ENCODE measurements at places on chromosomes 2 and 18.

DNA sequence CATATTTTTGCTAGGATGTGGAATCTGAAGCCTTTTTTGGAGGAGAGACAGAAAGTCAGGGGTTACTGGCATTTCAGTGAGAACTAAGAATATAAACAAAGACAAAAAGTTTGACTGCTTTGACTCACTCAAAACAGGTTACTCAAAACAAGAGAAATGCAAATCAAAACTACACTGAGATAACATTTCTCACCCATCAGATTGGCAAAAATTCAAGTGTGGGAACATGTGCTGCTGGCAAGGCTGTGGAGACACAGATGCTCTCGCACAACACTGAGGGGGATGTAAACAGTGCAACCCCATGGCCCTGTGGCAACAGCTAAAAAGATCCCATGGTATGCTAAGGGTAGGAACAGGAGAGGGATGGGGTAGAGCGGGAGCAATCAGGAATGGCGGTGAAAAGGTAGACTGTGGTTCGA is 86.6 kb downstream of the DTNB start:
- DNase-seq = peak; percentile 42

DNA sequence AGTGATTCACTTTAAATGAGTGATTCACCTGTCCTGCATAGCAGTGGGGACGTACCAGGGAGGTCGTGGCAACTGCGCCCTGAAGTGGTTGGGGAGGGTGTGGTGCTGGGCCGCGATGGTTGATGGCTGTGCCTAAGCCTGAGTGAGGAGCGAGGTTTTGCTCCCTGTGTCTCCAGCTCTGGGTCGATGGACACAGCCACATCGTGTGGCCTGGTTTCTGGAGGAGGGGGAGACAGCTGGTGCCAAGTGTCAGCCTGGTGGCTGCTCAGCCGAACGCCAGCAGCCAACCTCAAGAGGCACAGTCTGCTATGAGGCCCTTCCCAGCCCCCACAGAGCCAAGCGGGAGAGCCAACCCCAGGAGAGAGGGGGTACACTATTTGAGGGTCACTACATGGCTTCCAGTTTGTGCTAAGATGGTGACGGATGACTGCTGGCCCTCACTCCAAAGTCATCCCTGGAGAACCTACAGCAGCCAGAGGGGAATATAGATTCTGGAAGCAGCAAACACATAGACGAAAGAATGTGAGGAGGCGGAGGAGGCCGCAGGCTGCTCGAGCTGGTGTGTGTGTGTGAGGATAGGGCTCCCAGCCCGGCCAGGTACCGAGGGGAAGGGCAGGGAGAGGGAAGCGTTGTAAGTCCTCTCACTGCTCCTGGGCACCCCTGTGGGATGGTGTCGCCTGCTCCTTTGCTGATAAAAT is 58.6 kb upstream of the OTOF start:
- DNase-seq = no peak

- DNase-seq = peak; percentile 40
Measured at GRCh38 chr18:45621061-45621511, 5.8 kb downstream of the SLC14A2 start.

GRCh38 chr2:22037274-22037673 is 913.5 kb downstream of the TDRD15 start:
- DNase-seq = no peak

DNA sequence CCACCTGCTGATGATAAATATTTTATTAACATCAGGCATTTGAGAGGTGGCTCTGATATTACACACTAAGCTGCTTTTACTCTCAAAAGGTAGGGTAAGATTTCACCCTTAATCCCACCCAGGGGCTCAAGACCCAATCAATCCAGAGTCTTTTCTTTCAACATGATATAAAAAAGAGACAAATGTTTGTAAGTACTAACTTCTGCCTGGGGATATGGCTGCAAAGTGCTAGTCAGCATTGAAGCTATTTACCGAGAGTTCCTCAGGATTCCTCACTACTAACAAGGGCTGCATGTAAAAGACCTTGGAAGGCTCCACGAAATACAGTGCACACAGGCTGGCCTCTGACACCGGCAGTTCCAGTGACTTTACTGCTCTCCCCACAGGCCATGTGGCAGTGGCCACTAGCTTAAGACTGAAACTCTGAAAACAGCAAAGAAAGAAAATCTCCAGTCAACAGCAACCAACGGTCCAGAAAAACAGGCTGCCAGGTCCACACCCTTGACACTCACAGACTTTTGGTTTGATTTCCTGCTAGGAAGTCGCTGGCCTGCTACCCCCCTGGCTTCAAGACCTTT is 11.2 kb downstream of the MREG start:
- DNase-seq = no peak

GRCh38 chr2:174195253-174195652 is 53.1 kb downstream of the OLA1 start:
- DNase-seq = no peak

- DNase-seq = no peak
Measured at GRCh38 chr2:37683241-37683640, 11.8 kb upstream of the CDC42EP3 start.

DNA sequence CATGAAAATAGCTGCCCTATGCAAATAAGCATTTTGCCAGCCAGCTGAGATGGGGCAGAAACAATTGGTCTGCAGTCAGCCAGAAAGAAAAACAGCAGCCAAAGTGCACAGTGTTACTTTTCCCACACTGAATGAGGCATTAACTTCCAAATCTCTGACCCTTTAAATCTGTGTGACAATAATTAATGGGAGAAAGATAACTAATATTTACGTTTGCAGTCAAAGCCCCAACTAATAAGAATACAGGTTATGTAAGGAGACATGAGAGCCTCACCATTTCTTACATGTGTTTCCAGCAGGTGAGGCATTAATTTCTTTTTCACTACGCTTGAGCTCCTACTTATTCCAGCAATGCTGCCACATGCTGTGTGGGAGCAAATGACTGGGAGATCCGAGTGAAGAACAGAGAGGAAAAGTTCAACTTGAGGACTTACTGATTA is 339.0 kb downstream of the SATB2 start:
- no peak for DNase-seq

GRCh38 chr18:43526426-43527145 is 249.3 kb upstream of the SYT4 start:
- DNase-seq = no peak

- peak; percentile 73 for DNase-seq
Measured at GRCh38 chr2:1910592-1911246, 166.4 kb upstream of the PXDN start.

DNA sequence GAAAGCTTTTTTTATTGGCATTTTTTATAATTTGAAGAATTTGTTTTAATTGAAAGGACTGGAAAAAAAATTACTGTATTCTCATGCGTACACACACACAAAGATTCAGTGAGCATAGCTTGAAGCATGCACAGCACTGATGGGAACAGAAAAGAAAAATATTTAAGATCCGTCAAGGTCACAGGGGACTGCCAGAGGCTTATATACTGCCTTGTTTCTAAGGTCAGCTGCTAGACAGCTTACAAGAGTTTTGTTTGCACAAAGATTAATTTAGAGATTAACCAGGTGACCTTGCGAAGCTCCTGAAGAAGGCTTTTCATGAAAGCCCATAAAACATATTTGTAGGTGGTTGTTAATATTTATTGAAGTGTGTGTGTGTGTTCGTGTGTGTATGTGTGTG is 396.3 kb downstream of the TRIB2 start:
- no peak for DNase-seq

DNA sequence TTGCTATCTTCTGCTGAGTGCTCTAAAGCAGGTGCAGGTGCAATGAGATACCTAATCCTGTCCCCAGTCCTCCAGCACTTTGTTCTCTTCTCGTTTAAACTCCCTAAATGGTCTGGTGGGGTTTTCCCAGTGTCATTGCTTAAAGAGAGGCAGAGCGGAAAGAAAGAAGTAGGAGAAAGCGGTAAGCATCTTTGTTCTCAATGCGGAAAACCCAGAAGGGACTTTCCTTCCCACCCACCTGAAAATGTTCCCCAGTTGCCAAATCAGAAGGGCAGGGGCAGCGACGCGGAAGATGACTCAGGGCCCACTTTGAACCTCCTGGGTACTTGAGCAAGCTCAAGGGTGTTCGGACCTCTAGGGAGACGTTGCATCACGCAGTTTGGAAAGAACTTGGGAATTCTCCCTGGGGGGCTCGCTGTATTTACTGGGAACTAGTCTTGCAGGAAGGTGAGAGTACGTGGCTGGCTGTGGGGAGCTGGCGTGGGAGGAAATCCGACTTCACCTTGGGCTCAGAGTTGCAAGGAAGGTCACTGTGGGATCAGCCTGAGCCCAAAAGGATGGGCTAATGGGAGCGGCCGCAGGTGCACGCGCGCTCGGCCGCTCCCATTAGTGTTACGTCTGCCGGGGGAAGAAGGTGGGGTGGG is 589 bp upstream of the SGPP2 start:
- DNase-seq = no peak

GRCh38 chr2:205712508-205712907 is 30.2 kb downstream of the NRP2 start:
- DNase-seq = no peak

DNA sequence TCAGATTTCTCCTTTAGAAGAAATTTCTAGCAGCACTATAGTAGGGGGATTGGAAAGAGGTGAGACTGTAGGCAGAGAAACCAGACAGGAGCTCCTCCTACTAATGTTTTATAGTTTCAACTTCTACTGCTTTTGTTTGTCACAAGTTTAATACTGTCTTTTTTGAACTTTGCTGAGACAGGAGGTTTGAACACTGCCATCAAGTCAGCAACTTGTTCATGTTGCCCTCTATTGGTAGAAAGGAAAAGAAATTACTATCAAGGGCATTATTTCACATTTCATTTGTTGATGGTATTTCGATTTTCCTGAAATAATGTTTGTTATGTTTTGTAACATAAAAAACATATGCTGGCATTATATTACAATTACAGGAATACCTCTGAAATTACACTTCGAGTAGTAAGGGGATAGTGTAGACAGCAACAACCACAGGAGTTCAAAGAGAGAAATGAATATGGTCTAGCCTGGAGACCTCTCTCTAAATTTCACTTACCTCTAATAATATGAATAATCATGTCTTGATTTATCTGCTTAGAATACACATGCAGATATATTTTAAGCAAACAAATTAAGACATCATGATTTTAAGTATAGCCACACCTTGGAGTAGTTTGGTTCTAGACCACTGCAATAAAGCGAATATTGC is 12.4 kb upstream of the CCDC88A start:
- peak; percentile 9 for DNase-seq

GRCh38 chr18:10289951-10290637 is 164.3 kb upstream of the APCDD1 start:
- no peak for DNase-seq

DNA sequence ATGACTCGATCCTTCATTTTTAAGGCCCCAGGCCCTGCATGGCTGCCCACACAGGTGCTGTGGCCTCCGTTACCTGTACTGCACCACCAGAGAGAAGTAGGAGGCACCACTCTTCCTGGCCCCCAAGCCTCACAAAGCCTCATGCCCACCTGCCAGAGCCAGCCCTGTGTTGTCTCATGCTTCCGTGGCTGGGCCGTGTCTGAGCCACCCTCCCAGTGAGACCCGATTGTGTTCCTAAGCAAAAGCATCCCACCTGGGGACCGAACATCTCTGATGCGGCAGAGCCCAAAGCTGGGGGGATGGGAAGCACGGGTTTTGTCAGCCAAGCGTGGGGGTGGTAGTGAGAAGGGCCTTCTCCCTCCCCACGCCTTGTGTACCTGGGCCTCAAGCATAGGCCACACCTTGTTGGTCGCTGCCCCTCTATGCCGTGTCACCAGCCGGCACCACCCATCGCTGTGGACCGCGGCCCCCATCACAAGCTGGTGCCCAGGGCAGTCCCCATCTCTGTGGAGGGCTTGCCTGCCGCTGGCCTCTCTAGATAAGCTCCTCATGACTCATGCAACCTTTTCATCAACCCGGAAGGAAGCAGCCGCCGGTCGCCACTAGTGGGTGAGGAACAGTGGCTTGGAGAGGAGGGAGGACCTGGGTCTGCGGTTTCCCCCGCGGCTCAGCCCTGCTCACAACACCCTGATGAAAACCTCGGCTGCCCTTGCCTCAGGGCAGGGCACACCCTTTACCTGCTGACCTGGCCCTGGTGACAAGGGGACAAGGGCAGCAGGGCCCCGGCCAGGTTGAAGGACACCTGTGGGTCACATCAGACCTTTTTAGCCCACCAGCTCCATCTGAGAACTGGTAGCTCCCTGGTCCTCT is 2.7 kb upstream of the RNPEPL1 start:
- DNase-seq = no peak

GRCh38 chr2:189549449-189549832 is 31.1 kb downstream of the SLC40A1 start:
- DNase-seq = no peak

DNA sequence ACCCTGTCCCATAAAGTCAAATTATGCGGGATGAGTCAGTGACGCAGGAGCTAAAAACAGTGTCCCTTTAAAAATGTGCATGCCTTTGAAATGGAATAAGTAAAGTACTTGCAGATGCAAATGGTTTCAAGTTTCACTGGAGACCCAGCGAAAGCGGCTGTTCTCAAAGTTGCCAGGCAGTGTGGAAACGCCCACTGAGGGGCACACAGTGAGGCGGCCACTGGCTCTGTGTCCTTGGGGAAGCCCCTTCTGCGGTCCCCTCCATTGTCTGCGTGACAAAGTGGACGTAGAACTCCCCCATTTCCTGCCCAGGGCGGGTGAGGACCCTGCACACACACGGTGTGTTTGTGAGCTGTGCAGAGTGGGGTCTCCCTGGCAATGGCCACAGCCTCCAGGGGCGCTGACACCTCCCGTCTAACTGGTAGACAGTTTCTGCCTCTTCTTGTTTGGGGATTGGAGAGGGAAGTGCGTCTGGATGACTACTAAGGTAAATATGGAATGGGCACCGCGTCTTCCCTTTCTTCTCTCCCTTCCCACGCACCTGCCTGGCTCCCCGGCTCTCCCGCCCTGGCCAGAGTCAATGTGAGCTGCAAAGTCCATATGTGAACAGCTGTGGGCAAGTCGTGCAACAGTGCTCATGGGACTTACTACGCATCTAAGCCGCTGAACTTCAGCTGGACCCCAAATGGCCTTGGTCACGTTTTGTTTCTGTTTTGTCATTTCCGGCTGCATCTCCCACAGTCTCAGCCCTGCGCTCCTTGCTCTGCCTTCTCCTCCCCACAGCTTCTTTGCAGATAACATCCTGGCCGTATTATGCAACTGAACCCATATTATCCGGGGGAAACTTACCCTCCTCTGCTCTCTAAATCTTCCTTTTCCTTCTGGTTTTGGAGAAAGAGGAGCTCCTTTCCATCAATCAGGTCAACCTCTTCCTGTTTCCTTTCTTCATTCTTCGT is 33.7 kb upstream of the ZNF516 start:
- DNase-seq = no peak

GRCh38 chr2:241161646-241162281 is 11.5 kb downstream of the PPP1R7 start:
- DNase-seq = peak; percentile 27

DNA sequence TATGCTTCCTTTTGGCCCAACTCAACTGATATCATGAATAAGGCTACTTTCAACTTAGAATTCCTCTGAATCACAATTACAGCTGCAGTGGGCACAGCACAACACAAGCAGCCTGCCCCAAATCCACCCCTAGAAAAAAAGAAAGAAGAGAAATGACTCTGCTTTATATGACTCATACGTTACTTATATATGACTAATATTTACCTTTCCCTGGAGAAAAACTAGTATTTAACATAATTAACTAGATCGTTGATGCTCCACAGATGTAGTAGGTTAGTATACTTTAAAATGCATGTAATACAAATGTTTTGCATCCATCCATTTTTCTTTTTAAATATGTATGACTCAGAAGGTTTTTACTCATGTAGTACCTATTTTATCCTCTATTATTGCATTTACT is 133.3 kb upstream of the UNC80 start:
- DNase-seq = no peak
